ENCODE measurements at places on chromosomes 16 and 17.
A peak's percentile ranks its signal among the peaks of the same experiment; 100 is the strongest.

DNA sequence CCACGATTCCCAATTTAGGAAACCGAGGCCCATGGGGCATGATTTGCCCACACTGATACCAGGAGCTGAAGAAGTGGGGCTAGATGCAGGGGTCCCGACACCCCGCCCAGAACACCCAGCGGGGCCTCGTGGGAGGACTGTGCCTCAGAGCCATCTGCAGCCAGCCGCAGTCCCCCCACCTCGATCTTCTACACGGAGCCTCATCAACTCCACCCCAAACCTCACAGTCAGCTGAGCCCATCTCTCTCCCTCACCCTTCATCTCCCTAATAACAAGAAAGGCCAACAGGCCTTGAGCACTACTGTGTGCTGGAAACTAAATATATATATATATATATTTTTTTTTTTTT, 4.2 kb downstream of the ITGAE start:
- no peak for DNase-seq

DNA sequence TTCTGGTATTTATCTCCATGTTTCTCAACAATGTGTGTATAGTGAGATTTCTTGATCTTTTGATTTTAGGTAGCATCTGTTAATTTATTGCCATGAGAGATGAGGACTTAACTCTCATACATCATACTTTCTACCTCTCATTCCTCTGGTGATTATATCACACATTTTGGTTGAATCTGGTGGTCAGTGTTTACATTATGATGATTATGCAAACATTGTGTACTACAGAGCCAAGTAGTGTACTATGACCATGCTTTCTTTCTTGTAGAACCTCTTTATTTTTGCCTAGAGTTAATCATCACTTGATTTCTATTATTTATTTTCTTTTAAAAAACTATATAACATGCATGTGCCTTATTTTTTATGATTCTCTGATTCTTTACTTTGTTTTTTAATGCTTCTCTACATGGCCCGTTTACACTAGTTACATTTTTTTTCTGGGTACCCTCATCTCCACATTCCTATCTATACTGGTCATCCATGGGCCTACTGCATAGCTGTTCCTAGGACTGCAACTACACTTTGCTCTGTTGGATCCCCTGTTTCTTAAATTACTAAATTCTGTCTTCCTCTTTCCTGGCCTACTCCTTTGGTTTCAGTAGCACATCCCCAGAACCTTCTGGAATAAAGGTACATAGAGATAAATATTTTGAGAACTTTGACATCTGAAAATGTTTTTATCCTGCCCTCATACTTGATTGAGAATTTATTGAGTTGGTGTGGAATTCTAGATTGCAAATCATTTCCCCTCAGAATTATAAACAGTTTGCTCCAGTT, 63.0 kb upstream of the LRRC37A3 start:
- DNase-seq = no peak

- peak; percentile 68 for DNase-seq
Observed at GRCh38 chr17:45277216-45277849, 15.4 kb upstream of the SPATA32 start.

DNA sequence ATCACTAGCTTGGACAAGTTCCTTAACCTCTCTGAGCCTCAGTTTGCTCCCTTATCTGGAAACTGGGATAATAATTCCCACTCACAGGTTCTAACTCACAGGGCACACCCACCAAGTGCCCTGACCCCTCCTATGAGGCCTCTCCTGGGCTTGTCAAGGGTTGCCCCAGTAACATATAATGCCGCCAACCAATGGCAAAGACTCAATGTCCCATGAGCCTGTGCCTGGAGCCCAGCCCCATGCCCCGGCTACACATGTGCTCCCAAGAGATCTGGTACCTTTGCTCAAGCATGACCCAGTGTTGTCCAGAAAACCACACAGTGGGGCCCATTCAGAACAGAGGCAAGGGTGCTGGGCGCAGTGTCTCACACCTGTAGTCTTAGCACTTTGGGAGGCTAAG, 8.5 kb upstream of the FBXL19 start:
- DNase-seq = no peak

- DNase-seq = no peak
Observed at GRCh38 chr17:29445844-29446243, 55.7 kb downstream of the TAOK1 start.

GRCh38 chr17:16477255-16477654, 14.7 kb downstream of the LRRC75A start:
- peak; percentile 33 for DNase-seq

- no peak for DNase-seq
Observed at GRCh38 chr16:50313596-50314478, 47.5 kb downstream of the ADCY7 start.

- no peak for DNase-seq
Observed at GRCh38 chr17:50278526-50279180, 4.4 kb downstream of the TMEM92 start.

DNA sequence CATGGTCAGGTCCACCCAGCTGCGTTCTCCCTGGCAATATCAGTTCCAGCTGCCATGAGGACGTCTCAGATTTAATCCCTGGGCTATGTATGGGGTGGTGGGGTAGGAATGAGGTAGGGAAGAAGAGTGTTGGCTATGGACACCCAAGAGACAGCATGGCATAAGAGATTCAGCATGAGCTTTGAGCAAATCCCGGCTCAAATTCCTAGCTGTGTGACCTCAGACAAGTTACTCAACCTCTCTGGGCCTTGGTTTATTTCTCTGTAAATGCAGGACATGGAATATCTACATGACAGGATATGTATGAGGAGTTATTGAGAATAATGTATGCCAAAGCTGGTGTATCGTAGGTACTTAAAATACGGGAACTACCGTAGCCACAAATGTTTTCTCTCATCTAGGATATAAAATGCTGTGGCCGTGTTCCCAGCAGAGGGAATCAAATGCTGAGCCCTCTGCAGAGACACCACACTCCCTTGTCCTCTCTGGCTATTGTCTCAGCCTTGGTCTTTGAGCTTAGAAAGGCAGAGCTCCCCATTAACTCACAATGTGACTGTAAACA, 17.8 kb upstream of the LHX1 start:
- no peak for DNase-seq

DNA sequence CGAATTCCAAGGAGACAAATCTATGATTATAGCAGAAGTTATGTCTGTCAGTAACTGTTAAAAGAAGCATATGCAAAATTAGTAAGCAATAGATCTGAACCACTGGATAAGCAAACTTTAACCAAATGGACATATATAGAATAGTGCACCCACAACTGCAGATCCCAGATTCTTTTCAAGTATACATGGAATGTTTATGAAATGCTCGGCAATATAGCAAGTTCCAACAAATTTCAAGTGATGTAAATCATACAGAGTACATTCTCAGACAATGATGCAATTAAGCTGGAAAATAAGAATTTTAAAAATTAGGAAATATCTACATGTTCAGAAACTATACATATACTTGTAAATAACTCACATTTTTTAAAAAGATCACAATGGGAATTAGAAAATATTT, 8.4 kb upstream of the HELZ start:
- DNase-seq = no peak

DNA sequence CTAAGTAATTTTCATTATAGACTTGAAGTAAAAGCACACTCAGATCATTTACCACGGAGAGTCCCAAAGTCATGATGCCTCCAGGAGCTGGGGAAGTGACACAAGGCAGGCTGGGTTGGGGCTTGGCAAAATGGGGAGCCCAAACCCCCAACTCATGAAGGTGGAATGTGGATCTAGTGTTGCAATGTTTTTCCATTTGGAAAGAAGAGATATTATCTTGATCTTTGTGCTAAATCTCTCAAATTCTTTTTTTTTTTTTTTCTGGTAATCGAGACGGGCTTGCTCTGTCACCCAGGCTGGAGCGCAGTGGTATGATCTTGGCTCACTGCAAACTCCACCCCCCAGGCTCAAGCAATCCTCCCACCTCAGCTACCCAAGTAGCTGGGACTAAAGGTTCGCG, 7.5 kb upstream of the KCNG4 start:
- DNase-seq = no peak

GRCh38 chr16:19911747-19912454, 27.3 kb upstream of the GPRC5B start:
- DNase-seq = no peak

DNA sequence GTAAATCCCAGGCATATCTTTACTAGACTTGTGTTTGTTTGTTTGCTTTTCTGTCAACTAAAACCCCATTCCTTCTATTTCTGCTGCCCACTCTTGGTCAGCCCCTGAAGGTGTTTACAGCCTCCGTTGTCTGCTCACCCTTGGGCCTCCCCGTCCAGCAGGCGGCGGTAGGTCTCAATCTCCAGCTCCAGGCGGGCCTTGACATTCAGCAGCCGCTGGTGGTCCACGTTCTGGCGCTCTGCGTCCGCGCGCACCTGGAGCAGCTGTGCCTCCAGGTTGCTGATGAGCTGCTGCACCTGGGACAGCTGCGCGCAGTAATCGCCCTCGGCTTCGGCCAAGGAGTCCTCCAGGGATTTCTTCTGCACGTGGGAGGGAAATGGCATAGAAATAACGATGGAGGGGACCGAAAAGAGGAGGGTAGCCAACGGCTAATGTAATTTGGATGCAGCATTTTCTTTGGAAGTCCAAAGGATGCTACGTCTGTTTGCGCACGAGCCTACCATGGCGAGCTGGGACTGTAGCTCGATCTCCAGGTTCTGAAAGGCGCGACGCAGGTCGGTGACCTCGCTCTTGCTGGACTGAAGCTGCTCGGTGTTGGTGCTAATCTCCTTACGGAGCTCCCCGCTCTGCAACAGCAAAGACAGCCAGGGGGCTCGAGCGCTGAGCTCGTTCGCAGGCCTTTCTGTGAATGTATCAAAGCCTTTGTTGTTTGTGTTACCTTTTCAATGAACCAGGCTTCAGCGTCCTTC, 3.9 kb downstream of the KRT12 start:
- no peak for DNase-seq

DNA sequence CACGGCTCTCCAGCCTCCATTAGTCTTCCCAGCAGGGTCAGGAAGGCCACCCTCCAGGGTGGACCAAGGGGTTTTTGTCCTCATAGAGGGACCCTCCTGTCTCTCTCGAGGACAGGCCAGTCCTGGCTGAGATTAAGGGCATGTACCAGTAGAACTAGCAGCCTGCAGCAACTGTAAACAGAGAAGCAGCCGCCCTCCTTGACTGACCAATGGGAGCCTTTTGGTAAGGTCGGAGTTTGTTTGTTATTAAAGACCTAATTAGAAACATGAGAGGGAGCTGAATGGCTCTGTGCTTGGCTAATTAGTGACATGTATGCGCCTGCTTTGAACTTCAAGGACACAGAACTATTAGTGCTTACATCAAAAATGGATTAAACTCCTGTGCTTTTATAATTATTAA, 80.0 kb downstream of the CCDC182 start:
- DNase-seq = no peak

- DNase-seq = no peak
Observed at GRCh38 chr17:55673743-55674506, 48.7 kb downstream of the TMEM100 start.

- DNase-seq = peak; percentile 76
Observed at GRCh38 chr17:29589524-29590410, at the start of gene GIT1. Gene GIT1 (minus strand): TSS chr17:29589648. CDS start chr17:29589378, 270 bp downstream.

DNA sequence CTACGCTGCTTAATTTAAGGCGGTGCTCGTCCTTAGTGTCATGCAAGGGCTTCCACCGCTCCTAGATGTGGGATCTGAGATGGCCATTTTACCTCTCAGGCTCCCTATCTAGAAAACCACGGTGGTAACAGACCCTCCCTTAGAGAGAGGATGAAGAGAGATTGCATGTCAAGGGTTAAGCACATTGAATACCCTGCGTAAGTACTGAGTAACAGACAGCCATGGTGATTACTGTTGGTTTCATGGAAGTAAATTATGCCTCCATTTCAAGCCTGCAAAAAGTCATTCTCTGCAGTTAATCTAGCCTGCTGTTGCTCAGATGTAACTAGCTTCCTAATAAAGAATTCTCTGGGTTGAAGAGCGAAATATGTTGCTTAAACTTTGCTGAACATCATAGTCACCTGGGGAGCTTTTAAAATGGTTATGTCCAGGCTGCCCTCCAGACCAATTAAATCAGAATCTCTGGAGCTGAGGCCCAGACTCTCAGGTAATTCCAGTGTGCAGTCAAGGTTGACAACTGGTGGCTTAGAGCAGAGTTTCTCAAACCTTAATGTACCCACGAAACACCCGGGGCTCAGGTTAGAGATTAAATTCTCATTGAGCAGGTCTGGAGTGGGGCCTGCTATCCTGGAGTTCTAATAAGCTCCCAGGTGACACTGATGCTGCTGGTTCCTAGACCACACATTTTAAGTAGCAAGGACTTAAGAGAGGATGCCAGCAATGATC, 167.1 kb downstream of the SNX29 start:
- DNase-seq = no peak

DNA sequence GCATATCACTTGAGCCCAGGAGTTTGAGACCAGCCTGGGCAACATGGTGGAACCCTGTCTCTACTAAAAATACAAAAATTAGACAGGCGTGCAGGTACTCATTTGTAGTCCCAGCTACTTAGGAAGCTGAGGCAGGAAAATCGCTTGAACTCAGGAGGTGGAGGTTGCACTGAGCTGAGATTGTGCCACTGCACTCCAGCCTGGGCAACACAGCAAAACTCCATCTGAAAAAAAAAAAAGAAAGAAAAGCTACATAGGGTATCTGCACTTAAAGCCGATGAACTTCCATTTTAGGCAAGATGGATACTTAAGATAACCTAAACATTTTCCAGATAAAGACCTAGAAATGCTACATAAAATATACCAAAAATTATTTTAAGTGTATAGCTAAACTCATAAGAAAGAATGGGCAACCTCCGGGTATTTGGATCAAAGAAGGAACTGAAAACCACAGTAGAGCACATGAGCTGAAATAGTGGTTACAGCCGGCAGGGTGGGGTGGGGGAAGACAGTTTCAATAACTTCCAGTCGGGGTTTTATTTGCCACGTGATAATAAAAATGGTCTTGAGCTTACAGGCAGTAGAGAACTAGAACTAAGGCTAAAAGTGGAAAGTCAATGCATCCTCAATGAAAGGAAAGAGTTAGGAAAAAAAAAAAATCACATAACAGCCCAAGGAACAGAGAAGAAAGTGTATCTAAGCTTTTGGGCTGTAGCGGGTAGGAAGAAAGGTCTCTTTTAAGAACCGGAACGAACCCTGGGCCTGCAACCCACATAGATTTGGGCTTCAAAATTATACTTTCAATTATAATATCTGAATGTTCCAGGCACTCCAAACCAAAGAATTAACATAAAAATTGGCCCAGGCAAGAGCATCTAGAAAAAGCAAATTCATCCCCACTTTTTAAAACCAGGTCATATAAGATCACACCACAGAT, 53.1 kb downstream of the CFDP1 start:
- no peak for DNase-seq

- no peak for DNase-seq
Observed at GRCh38 chr16:79181419-79181818, 419.1 kb downstream of the MAF start.

GRCh38 chr16:84730406-84731106, 30.8 kb downstream of the USP10 start:
- DNase-seq = peak; percentile 76

DNA sequence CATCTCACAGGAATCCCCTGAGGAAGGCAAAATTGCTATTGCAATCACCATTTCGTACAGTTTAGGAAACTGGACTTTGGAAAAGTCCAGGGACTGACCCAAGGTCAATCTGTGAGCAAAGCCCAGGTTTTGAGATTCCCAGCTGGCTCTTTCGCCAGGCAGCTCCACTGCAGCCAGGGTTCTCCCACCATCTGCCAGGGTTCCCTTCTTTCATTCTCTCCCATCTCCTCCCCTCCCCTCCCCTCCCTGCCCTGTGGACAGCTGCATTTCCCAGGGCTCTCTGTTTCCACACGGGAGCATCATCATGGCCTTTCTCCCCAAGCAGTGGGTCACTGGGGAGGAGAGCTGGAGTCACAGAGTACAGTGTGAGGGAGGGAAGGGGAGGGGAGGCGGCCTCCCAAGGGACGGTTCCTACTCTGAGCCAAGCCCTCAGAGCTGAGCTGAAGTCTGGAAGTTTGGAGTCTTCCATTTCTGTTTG, 11.9 kb upstream of the GSDMA start:
- DNase-seq = no peak

Data from amniotic stem cell (primary cell).